Progenitor cell of endocrine pancreas (in vitro differentiated cells): ENCODE measurements at places on chromosomes 7 and 10. TPM values are rescaled to one million over a fixed set of nuclear protein-coding genes. Genes with fewer than 3 reads are reported as not detected.

GIMAP7 gene
- not detected in 2 replicates for total RNA-seq

PNLIP gene
- total RNA-seq: not detected in 2 replicates

IFIT5 gene
- total RNA-seq: 6.0 and 6.2 TPM in 2 replicates

ADCY1 gene
- 11.3 and 13.6 TPM in 2 replicates for total RNA-seq

HOXA6 gene
- 0.38 TPM in 1 of 2 replicates, not detected in the other for total RNA-seq

GRID2IP gene
- 2.0 and 2.5 TPM in 2 replicates for total RNA-seq

SPDYE16 gene
- 0.31 and 0.47 TPM in 2 replicates for total RNA-seq

CDHR3 gene
- total RNA-seq: 15.7 and 21.5 TPM in 2 replicates

RPEL1 gene
- total RNA-seq: not detected in 2 replicates

PITX3 gene
- total RNA-seq: not detected in 2 replicates

LRRC4 gene
- total RNA-seq: 15.9 and 19.4 TPM in 2 replicates

CUBN gene
- total RNA-seq: 0.98 and 1.5 TPM in 2 replicates

LRGUK gene
- total RNA-seq: 2.6 and 2.9 TPM in 2 replicates

HACD1 gene
- total RNA-seq: 14.3 and 15.9 TPM in 2 replicates

XRCC2 gene
- total RNA-seq: 12.2 and 13.8 TPM in 2 replicates
